Osteocyte (in vitro differentiated cells): ENCODE measurements at places on chromosomes 4 and X.

- peak overlapping the region; percentile 74 for H3K4me3 ChIP-seq
- H3K36me3 ChIP-seq, result no peaks in the 10 kb centered on the region
- peaks cover 9% of the 10 kb centered on the region for H3K4me1 ChIP-seq
Measured at GRCh38 chr4:183905593-183906488, 734 bp downstream of the STOX2 start.

DNA sequence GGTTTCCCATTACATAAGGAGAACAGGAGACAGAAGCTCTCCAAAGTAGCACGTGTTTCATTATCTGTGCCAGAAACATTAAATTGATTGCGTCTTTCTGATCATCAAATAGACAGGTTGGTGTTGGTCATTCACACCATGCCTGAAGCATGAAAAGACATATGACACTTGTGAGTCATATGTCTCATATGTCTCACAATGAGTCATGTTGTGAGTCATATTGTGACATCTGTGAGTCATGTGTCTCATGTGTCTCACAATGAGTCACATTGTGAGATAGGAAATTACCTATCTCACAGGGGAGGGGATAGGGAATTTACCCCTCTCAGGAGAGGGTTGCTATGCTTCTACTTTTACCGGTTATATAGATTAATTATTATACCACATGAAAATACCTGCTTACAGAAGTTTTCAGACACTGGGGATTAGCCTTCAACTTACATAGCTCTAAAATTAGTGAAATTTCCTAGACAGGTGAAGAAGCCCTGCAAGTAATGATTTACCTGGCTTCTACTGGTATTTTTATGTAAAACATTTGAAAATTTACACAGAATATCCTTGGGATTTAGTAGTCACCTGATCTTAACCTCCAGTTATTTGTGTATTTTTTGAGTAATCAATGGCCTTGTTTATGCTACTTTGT, 80.8 kb downstream of the NPFFR2 start:
- no peaks in the 10 kb centered on the region for H3K36me3 ChIP-seq
- no peak overlapping the region for H3K4me3 ChIP-seq
- DNase-seq, result no peak
- H3K27ac ChIP-seq, result no peak overlapping the region
- H3K27me3 ChIP-seq, result no peaks in the 10 kb centered on the region

DNA sequence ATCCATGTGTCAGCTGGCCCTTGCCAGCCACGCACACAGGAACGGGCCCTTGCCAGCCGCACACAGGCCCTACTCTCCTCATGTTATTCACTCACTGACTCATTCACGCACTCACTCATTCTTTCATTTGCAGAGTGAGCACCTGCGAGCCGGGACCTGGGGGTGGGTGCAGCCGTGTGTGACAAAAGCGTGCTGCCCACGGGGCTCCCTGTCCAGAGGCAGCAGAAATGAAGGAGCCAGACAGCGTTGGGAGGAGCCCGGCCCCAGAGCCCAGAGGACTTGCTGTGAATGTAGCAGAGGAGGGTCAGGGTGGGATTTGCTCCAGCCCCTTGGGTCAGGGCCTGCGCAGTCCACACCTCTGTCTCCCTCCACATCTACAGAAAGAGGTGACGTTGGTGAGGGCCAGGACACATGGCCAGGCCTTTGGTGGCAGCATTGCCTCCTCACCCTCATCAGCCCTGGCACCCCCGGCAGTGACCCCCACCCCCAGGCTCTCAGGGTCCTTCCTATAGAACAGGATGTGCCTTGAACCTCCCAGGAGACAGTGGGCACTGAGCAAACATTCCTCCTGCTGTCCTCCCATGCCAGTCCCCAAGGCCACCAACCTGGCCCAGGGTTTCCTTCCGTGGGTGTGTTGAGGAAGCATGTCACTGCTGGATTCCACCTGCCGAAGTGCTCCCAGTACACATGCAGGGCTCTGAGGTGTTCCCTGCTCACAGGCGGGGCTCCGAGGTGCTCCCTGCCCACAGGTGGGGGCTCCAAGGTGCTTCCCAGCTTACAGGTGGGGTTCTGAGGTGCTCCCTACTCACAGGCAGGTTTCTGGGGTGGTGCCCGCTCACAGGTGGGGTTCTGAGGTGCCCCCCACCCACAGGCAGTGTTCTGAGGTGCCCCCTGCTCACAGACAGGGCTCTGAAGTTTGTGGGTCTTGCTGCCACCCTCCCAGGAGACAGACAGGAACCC, 105.7 kb downstream of the HMX1 start:
- no peaks in the 10 kb centered on the region for H3K4me1 ChIP-seq
- peaks cover 2% of the 10 kb centered on the region for H3K27me3 ChIP-seq
- H3K4me3 ChIP-seq, result no peak overlapping the region
- no peaks in the 10 kb centered on the region for H3K36me3 ChIP-seq

- no peak for DNase-seq
- H3K36me3 ChIP-seq, result no peaks in the 10 kb centered on the region
- H3K4me1 ChIP-seq, result no peaks in the 10 kb centered on the region
- no peak overlapping the region for H3K27ac ChIP-seq
Measured at GRCh38 chr4:157389741-157390140, 169.2 kb downstream of the GRIA2 start.

GRCh38 chr4:150061086-150061776, 17.0 kb upstream of the DCLK2 start:
- DNase-seq, result no peak
- no peak overlapping the region for H3K27ac ChIP-seq
- H3K4me1 ChIP-seq, result peaks cover 11% of the 10 kb centered on the region
- no peaks in the 10 kb centered on the region for H3K27me3 ChIP-seq
- H3K36me3 ChIP-seq, result no peaks in the 10 kb centered on the region
- H3K4me3 ChIP-seq, result no peak overlapping the region

GRCh38 chrX:23201706-23202105, 132.9 kb upstream of the PTCHD1 start:
- no peaks in the 10 kb centered on the region for H3K4me1 ChIP-seq
- no peaks in the 10 kb centered on the region for H3K36me3 ChIP-seq
- H3K27ac ChIP-seq, result no peak overlapping the region
- DNase-seq, result no peak
- H3K4me3 ChIP-seq, result no peak overlapping the region
- H3K27me3 ChIP-seq, result no peaks in the 10 kb centered on the region

GRCh38 chr4:173537613-173538147, 7.7 kb upstream of the HAND2 start:
- peak overlapping the region; percentile 29 for H3K4me3 ChIP-seq
- H3K36me3 ChIP-seq, result peaks cover 2% of the 10 kb centered on the region
- peaks cover 91% of the 10 kb centered on the region for H3K27me3 ChIP-seq
- H3K4me1 ChIP-seq, result peaks cover 13% of the 10 kb centered on the region

DNA sequence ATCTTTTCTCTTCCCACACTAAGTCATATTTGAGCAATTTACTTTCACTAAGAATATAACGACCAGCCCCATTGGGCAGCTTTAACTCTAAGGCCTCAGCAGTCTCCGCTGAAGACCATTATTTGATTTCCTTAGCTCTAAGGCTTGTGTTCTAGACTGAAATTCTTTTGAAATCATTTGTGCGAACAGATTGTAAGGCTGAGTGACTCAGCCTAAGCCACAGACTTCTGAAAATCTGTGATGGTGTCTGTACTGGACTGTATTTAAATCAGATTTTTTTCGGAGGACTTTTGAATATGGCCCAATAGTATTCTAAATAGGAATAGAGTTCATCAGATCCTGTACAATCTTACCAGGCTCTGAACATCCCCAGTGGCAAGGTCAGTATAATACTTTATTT, 150.3 kb upstream of the TECRL start:
- DNase-seq, result no peak
- no peaks in the 10 kb centered on the region for H3K36me3 ChIP-seq
- peaks cover 2% of the 10 kb centered on the region for H3K4me1 ChIP-seq
- peaks cover 2% of the 10 kb centered on the region for H3K27me3 ChIP-seq
- H3K4me3 ChIP-seq, result no peak overlapping the region

DNA sequence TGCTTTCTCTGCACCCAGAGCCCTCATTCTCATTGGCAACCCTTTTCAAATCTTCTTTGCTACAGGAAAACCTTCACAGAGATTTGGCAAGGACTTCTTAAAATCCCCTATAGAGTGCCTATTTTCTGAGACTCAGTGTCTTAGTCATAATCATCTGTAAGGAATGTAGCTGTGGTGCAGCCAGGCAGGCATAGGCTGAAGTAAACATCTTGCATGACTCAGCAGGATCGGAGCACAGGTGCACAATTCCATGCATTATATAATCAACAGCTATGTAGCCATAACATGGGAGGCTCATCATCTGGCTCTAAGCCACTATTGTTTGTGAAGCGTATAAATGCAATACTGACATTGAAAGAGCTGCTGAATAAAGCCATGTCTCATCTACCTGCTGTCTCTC, 368.8 kb downstream of the MAGEE1 start:
- no peak for DNase-seq
- H3K4me3 ChIP-seq, result no peak overlapping the region
- H3K4me1 ChIP-seq, result no peaks in the 10 kb centered on the region

GRCh38 chr4:129545599-129546278, 449.8 kb downstream of the C4orf33 start:
- H3K27ac ChIP-seq, result no peak overlapping the region
- H3K4me1 ChIP-seq, result peaks cover 10% of the 10 kb centered on the region
- no peak for DNase-seq
- H3K36me3 ChIP-seq, result no peaks in the 10 kb centered on the region
- H3K27me3 ChIP-seq, result no peaks in the 10 kb centered on the region

GRCh38 chrX:112820364-112821268, 20.0 kb downstream of the AMOT start:
- no peak for DNase-seq
- H3K4me1 ChIP-seq, result peaks cover 7% of the 10 kb centered on the region
- H3K27ac ChIP-seq, result no peak overlapping the region
- no peaks in the 10 kb centered on the region for H3K36me3 ChIP-seq
- H3K4me3 ChIP-seq, result no peak overlapping the region

DNA sequence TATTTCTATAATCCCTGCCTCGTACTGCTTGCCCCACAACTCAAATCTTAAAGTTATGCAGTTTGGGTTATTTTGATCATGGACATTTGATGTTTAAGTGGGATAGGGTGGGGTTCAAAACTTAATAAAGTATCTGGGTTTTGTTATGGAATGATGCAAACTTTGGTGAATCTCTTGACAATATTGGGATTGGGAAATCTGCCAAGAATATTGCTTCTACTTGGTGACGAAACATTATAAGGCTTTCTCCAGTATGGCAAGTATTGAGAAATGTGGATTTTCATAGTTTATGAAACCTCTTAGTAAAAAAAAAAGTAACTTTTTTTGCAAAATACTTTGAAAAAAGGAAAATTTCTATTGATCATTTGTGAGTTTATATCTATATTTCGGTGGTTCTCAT, 130.8 kb upstream of the SFRP2 start:
- H3K27ac ChIP-seq, result no peak overlapping the region
- no peaks in the 10 kb centered on the region for H3K36me3 ChIP-seq
- no peak for DNase-seq
- H3K27me3 ChIP-seq, result peaks cover 19% of the 10 kb centered on the region
- H3K4me1 ChIP-seq, result no peaks in the 10 kb centered on the region
- no peak overlapping the region for H3K4me3 ChIP-seq

DNA sequence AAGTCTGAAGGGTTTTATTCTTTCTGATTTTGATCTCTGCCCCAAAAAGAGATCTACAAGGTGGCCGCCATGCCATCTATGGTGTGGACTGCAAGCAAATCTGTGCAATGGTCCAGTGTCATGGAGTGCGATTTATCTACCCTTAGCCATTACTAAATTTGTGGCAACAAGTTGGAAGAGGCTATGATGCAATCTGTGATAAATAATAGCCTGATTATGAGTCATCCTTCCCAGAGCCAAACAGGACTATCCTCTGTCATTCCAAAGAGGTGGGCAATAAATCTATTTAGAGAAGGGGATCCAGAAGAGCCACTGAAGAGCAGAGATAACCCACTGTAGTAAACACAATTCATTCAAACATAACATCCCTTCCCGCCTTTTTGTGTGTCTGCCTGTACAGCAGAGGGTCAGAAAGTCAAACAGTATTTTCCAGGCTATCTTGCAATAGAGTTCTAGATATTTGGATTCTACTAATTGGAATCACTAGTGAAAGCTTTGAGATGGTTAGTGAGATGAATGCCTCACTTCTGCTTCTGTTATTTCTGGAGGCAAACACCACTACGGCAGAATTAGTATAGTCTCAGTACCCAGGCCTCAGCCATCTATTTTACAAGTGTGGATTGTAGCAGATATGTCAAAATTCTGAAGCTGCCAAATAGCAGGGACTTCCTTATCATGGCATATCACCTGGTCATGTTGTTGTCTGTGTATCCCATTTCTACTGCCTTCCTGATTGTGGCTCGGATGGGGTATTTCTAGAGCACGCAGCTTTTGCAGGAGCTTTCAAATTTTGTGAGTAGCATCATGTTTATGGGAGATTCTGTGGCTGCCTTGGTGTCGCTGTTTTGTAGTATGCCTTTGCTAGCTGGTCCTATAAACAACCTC, 192.0 kb downstream of the SMIM20 start:
- no peak overlapping the region for H3K27ac ChIP-seq
- peaks cover 15% of the 10 kb centered on the region for H3K27me3 ChIP-seq
- no peak for DNase-seq
- no peak overlapping the region for H3K4me3 ChIP-seq
- H3K36me3 ChIP-seq, result no peaks in the 10 kb centered on the region
- H3K4me1 ChIP-seq, result peaks cover 10% of the 10 kb centered on the region

DNA sequence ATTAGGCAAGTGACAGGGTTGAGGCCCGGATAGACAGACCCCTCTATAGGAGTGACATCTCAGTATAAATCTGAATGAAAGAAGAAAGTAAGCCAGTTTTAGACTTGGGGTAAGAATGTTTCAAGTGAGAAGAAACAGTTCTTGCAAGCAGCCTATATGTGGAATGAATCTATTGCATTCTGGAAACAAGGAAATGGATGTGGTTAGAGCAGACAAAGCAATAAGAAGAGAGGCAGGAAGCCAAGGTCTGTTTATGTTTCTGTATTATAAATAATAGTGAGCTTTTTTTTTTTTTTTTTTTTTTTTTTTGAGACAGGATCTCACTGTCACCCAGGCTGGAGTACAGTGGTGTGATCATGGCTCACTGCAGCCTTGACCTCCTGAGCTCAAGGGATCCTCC, 255.8 kb downstream of the UNC5C start:
- no peak overlapping the region for H3K4me3 ChIP-seq
- H3K36me3 ChIP-seq, result no peaks in the 10 kb centered on the region
- H3K27ac ChIP-seq, result no peak overlapping the region

DNA sequence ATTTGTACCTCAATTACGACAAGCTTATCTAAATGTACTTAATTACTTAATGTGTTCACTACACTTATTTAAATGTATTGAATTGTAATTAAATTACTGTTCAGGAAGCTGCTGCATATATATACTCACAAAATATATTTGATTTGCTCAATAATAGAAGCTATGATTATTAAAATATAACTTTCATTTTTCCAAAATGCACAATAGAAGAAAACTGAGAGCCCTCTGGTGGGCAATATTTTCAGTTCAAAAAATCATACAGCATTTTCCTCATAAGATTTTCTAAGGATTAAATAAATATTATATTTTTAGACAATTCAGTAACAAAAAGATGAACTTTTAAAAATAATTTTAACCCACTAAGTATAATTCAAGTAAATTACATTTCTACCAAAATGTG, 217.3 kb downstream of the DKK2 start:
- no peak overlapping the region for H3K27ac ChIP-seq
- no peak overlapping the region for H3K4me3 ChIP-seq
- peaks cover 4% of the 10 kb centered on the region for H3K4me1 ChIP-seq
- H3K36me3 ChIP-seq, result peaks cover 2% of the 10 kb centered on the region
- no peak for DNase-seq

- H3K27me3 ChIP-seq, result no peaks in the 10 kb centered on the region
- H3K4me1 ChIP-seq, result no peaks in the 10 kb centered on the region
- DNase-seq, result no peak
- no peaks in the 10 kb centered on the region for H3K36me3 ChIP-seq
Measured at GRCh38 chrX:75421688-75422230, 101.1 kb downstream of the ZDHHC15 start.
